ENCODE measurements at places on chromosomes 5 and 9.

DNA sequence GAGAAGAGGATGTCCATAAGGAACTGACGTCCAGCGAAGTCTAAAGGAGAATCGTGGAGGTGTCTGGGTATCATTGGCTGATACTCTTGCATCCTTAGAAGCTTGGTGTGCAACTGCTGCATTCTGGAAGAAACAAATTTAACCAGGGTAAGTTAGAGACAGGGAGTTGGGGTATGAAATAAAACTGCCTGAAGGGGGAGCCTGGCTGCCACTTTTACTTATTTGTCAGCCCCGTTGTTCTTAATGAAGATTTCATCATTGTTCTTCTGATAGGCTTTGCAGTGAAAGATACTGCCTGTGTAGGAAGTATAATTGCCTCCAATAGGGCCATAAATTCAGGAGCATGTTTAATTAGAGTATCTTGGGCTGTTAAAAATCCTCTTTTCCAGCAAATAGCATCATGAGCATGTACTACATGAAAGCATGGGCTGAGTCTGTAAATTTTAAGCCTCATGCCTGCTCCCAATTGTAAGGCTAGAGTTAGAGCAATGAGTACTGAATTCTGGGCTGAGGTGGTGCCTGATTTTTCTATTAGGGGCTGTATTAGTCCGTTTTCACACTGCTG, 1264.5 kb upstream of the ACO1 start:
- DNase-seq: no peak

GRCh38 chr9:108885643-108886348, 23.7 kb downstream of the ACTL7A start:
- peak; percentile 59 for DNase-seq

GRCh38 chr9:27765266-27766072, 192.2 kb upstream of the C9orf72 start:
- no peak for DNase-seq

GRCh38 chr5:122882831-122883230, 37.4 kb downstream of the SNX24 start:
- no peak for DNase-seq

DNA sequence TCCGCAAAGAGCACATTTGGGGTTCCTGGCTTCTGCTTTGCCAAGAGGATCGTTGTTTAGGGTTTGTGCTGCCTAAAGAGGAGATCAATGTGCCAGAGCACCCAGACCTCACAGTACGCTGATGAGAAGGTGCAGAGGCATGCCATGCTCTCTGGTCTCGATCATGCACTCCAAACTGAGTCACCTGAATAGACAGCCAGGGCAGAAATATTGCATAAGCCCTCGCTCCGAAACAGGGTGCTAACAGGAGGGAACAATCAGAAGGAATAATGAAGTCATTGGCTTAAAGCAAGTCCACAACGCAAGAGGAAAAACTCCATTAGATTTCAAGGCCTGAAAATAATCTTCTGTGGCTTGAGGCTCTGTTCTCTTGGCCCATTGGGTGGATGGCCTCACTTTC, 124.3 kb downstream of the GCNT1 start:
- no peak for DNase-seq

GRCh38 chr9:14358523-14358922, 44.6 kb upstream of the NFIB start:
- no peak for DNase-seq

- DNase-seq: no peak
Observed at GRCh38 chr9:84293001-84293798, 47.4 kb downstream of the SLC28A3 start.

Data from stimulated activated CD4-positive, alpha-beta T cell treated with anti-CD3 and anti-CD28 coated beads, Interleukin-2, amount 100 ng/mL, for 48 hours (primary cell).